ENCODE measurements at places on chromosomes 16 and 17. TPM values are rescaled to one million over a fixed set of nuclear protein-coding genes. Genes with fewer than 3 reads are reported as not detected.
A peak's percentile ranks its signal among the peaks of the same experiment; 100 is the strongest.

- no peak for DNase-seq
Observed at GRCh38 chr17:74831444-74832146, 28.1 kb downstream of the GRIN2C start.

GRCh38 chr17:61124562-61124961 is 275.1 kb upstream of the TBX2 start:
- DNase-seq: no peak

- no peak for DNase-seq
Observed at GRCh38 chr17:68704871-68705713, 103.9 kb upstream of the FAM20A start.

- DNase-seq: no peak
Observed at GRCh38 chr17:20952183-20952582, 90.6 kb downstream of the USP22 start.

- DNase-seq: no peak
Observed at GRCh38 chr16:15865742-15866141, 8.9 kb upstream of the MYH11 start.

- peak; percentile 62 for DNase-seq
Observed at GRCh38 chr16:4392382-4393239, 21.0 kb downstream of the VASN start.

- DNase-seq: no peak
Observed at GRCh38 chr17:56793957-56794356, 39.8 kb downstream of the C17orf67 start.

DNA sequence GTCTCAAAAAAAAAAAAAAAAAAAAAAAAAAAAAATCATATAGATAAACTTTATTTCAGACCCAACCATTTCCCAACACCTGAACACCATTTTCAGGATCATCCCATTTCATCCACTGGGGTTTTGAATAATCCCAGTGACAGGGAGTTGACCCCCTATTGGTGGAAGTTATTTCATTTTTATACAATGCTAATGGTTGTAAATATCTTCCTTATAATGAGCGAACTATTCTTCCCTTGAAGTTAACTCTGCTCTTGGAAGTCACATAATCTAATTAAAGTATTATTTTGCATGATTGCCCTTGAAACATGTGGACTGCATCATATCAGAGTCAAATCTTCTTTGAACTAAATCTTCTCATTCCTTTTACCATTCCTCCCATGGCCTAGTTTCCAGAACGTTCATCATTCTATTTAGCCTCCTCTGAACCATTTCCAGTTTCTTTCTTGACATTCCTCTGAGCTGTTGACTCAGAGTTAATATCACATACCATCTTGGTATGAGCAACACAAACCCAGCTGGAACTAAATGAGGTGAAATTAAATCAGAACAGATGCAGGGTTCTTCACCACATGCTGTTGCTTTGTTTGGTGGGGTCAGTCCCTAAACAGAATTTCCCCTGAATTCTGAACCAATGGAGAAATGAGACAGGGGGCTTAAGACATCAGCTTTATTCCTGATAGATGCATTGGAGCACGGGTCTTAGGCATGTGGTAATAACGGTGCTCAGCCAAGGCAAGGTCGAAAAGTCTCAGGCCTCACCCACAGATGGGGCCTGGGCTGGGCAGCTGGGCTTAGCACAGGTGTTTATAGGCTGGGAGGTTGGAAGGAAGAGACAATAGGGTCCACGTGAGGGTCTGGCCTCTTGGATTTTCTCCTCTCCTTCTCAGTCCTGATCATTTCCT is 8.9 kb downstream of the HSD17B2 start:
- DNase-seq: no peak

- peak; percentile 87 for DNase-seq
Observed at GRCh38 chr16:49652456-49653172, 203.3 kb downstream of the ZNF423 start.

Gene TBC1D3
- total RNA-seq: not detected

Gene OR4D1
- total RNA-seq: not detected

Gene NPIPA5
- 6.1 TPM for total RNA-seq

Gene NPIPB2
- total RNA-seq: 4.9 TPM

Gene BICDL2
- not detected for total RNA-seq

Gene CD300LG
- 3.8 TPM for total RNA-seq

Gene TSNAXIP1
- 0.94 TPM for total RNA-seq

Measured in right cardiac atrium (tissue), 5 donors.